Thoracic aorta (tissue), 2 donors: ENCODE measurements at places on chromosomes 5 and 9.

GRCh38 chr5:68269820-68270219 is 54.3 kb downstream of the PIK3R1 start:
- no peak for DNase-seq

- DNase-seq, result no peak
These were observed 30.1 kb downstream of the OTULINL start for GRCh38 chr5:14611737-14612136.

DNA sequence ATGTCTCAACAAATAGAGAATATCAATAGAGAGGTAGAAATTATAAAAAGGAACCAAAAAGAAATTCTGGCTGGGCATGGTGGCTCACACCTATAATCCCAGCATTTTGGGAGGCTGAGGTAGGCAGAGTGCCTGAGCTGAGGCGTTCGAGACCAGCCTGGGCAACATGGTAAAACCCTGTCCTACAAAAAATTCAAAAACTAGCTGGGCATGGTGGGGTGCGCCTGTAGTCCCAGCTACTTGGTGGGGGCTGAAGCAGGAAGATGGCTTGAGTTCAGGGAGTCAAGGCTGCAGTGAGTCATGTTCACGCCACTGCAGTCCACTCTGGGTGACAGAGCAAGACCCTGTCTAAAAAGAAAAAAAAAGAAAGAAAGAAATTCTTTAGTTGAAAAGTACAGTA is 24.9 kb downstream of the IPPK start:
- DNase-seq, result no peak

- no peak for DNase-seq
These were observed 795 bp downstream of the CNOT8 start for GRCh38 chr5:154858972-154859871.

- no peak for DNase-seq
These were observed 20.9 kb downstream of the C9orf57 start for GRCh38 chr9:72039532-72039931.

DNA sequence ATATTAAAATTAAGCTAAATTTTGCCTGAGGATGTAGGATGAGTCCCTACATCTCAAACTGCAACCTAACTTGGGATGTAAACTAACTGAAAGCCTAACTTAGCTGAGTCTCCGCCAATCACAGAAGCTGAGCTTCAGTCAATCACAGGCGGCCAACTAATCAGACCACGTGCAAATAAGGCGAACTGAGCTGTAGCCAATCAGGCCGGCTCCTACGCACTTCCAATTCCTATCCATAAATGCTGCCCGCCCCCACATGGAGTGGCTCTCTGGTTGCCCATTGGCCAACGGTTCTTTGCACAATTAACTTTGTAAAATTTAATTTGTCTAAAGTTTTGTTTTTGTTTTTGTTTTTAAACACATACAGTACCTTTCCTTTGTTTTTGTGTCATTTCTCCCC is 13.9 kb upstream of the GPX8 start:
- no peak for DNase-seq

DNA sequence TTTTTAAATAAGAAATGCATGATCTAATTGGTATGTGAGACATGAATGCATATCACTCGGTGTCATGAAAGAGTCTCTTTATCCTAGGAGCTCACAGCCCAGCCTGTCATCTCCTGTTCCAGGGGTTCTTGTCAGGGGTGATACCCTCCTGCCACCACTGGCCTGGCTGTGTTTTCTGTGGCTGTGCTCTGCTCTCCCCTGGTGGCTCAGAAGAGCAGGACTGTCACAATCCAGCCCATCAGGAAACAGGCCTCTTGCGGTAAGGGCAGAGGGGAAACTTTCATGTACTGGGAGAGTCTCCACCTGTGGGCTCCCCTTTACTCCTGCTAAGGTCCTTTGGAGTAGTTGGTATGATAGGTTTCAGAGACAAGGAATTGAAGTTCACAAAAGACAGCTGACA is 240.2 kb upstream of the GLRA1 start:
- no peak for DNase-seq

- no peak for DNase-seq
These were observed 11.5 kb downstream of the PRR7 start for GRCh38 chr5:177457852-177458681.

DNA sequence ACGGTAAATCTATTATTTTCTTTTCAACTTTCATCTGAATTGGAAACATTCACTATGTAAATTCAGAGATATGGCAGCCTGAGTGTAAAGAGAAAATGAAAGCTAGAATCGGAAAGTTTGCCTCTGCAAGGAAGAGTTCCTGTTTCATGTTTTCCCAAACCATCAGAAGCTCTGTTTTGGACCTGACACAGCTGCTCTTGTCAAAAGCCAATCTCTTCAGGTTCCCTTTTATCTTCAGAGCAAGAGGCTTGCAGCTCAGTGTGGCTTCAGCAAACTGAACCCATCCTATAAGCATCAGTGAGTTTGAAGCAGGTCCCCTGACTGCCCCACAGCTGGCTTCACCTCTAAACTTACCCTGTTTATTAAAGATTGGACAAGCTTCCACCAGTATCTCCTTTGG is 1099.7 kb downstream of the DTWD2 start:
- no peak for DNase-seq
